ENCODE measurements at places on chromosomes 4 and X. TPM values are rescaled to one million over a fixed set of nuclear protein-coding genes. Genes with fewer than 3 reads are reported as not detected.
A peak's percentile ranks its signal among the peaks of the same experiment; 100 is the strongest.

USP51 gene
- 2.7 TPM for total RNA-seq

CNKSR2 gene
- total RNA-seq, result 1.6 TPM

PRDM8 gene
- total RNA-seq, result 4.8 TPM

RIBC1 gene
- 0.58 TPM for total RNA-seq

SRPX2 gene
- total RNA-seq, result 36.8 TPM

THAP6 gene
- total RNA-seq, result 28.0 TPM

FSTL5 gene
- total RNA-seq, result 0.45 TPM

- no peak overlapping the region for H3K27ac ChIP-seq
- no peak for DNase-seq
- H3K4me1 ChIP-seq, result peaks cover 4% of the 10 kb centered on the region
- H3K27me3 ChIP-seq, result no peaks in the 10 kb centered on the region
Observed at GRCh38 chr4:178306565-178306964, 864.3 kb upstream of the AGA start.

- peak; percentile 59 for DNase-seq
- H3K27ac ChIP-seq, result peak overlapping the region; percentile 79
- no peaks in the 10 kb centered on the region for H3K36me3 ChIP-seq
- no peak overlapping the region for H3K4me3 ChIP-seq
- H3K4me1 ChIP-seq, result peaks cover 3% of the 10 kb centered on the region
Observed at GRCh38 chr4:13642170-13642950, 14.8 kb upstream of the BOD1L1 start.

GRCh38 chr4:54683616-54684346, 26.0 kb downstream of the KIT start:
- H3K4me1 ChIP-seq, result no peaks in the 10 kb centered on the region
- no peak overlapping the region for H3K27ac ChIP-seq
- DNase-seq, result no peak
- no peak overlapping the region for H3K4me3 ChIP-seq

- peaks cover 3% of the 10 kb centered on the region for H3K4me1 ChIP-seq
- no peak overlapping the region for H3K4me3 ChIP-seq
- H3K27me3 ChIP-seq, result no peaks in the 10 kb centered on the region
- H3K27ac ChIP-seq, result no peak overlapping the region
Observed at GRCh38 chrX:15696516-15696915, 31.9 kb upstream of the CLTRN start.

DNA sequence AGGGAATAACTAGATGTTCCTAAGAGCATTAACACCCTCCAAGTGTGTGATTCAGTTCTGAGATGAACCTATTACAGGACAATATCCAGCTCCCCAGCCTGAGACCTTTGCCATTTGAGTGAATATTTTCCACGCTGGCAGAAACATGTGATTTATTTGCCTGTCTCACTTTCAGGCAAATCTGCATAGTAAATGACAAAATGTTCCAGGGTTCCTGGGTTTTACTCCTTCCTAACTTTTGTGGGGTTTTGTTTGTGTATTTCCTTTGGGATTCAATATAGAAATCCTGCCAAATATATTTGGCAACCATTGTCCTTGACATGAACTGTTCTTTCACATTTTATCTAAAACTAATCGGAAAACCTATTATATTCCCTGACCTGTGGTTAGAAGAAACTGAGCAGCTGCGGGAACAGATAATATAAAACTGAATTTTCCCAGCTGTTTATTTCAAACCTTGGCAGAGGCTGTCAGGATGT, 12.5 kb downstream of the F8 start:
- H3K27me3 ChIP-seq, result no peaks in the 10 kb centered on the region
- no peaks in the 10 kb centered on the region for H3K4me1 ChIP-seq
- H3K36me3 ChIP-seq, result no peaks in the 10 kb centered on the region
- DNase-seq, result no peak
- H3K4me3 ChIP-seq, result no peak overlapping the region

DNA sequence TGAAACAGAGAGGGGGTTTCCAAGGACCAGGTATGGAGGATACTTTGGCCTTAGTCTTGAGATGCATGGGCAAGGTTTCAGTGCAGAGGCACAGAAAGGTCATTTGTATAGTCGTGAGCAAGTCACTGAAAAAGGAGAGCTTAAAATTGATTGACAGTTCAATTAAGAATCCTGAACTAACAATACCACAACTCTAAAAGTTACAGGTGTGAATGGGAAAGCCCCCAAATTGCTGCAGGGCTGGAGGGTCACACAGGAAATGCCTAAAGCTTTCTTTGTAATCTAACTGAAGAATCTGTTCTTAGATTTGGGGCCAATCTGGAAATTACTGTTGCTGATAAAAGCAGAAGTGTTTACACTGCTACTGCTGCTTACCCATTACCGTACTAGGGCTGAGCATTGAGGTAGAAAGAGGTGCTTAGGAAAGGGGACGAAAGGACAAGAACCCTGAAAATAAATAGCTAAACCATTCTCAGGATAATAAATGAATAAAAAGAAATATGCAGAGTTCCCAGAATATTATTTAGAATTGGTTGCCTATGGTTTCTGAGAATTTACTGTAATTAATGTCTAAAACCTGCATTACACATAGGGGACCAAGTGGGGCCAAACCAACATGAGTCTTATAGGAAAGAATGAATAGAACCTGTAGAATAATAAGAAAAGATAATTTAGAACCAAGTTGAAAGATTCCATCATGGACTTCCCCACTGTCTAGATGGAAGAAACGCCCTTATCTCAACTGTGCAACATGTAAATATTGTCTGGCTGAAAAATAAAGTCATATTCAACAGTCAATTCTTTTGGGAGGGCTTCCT, 91.9 kb upstream of the PPP1R2C start:
- DNase-seq, result no peak
- no peaks in the 10 kb centered on the region for H3K4me1 ChIP-seq
- H3K27ac ChIP-seq, result no peak overlapping the region
- H3K36me3 ChIP-seq, result no peaks in the 10 kb centered on the region
- H3K4me3 ChIP-seq, result no peak overlapping the region

- no peak for DNase-seq
- H3K36me3 ChIP-seq, result no peaks in the 10 kb centered on the region
- H3K27ac ChIP-seq, result no peak overlapping the region
- no peaks in the 10 kb centered on the region for H3K4me1 ChIP-seq
Observed at GRCh38 chr4:85603437-85604336, 128.7 kb downstream of the ARHGAP24 start.

DNA sequence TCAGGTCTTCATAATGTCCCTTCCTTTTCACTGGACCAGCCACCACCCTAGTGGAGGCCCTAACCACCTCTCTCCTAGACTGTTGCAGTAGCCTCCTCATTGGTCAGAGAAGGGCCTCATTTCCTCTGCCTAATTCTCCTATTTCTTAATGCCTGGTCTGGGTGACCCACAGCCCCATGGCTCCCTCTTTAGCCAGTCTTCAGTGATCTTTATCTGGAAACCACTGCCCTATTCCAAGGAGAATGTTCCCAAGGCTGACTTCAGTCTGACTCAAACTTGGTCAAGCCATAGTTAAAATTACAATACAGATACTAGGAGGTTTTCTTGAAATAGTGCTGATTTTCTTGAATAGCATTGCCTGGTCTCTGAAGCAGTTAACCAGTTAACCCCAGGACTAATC, 53.6 kb upstream of the PRPS1 start:
- H3K4me1 ChIP-seq, result no peaks in the 10 kb centered on the region
- no peak overlapping the region for H3K27ac ChIP-seq
- no peaks in the 10 kb centered on the region for H3K27me3 ChIP-seq
- H3K4me3 ChIP-seq, result no peak overlapping the region
- DNase-seq, result no peak
